ENCODE measurements at places on chromosomes 3 and 15.

- DNase-seq, result no peak
Observed at GRCh38 chr15:77228828-77229227, 157.9 kb upstream of the TSPAN3 start.

- no peak for DNase-seq
Observed at GRCh38 chr3:40523781-40524180, 979 bp upstream of the ZNF621 start.

DNA sequence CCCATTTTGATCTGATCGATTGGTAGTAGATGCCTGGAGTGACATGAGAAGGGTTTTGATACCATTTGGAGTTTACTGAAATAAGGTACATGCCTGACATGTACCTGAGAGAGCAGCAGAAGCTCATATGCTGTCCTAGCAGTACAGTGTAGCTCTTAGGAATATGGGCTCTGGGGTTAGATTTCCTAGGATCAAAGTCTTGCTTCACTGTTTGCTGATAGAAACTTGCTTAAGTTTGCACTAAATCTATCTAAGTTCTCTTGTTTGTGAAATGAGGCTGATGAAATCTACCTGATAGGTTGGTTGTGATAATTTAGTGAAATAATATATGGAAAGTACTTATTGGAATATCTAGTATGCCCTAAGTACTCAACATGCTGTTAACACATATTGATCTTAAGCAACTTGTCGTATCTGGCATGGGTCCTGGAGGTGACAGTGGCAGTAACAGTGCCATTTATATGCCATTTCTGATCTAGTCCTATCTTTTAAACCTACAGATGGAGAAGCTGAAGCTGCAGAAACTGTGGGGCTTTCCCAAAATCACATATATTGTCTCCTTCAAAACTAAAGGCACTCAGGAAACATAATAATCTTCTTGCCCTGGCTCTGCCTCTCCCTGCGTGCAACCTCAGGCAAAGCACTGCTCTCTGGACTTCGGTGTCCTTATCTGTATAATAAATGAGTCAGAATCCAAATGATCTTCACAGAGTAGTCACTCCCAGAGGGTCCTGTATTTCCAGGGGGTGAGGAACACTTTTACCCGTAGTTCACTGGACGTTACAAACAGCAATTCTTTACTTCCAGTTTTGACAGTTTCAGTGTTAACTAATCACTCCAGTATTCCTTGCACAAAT lies 223.6 kb upstream of the SETMAR start:
- no peak for DNase-seq

GRCh38 chr15:45714590-45715488 lies 80.0 kb downstream of the SQOR start:
- DNase-seq, result no peak

- no peak for DNase-seq
Observed at GRCh38 chr3:51944451-51945021, 2.4 kb downstream of the PARP3 start.

GRCh38 chr3:195905970-195906864 lies 2.1 kb downstream of the TNK2 start:
- DNase-seq, result no peak

DNA sequence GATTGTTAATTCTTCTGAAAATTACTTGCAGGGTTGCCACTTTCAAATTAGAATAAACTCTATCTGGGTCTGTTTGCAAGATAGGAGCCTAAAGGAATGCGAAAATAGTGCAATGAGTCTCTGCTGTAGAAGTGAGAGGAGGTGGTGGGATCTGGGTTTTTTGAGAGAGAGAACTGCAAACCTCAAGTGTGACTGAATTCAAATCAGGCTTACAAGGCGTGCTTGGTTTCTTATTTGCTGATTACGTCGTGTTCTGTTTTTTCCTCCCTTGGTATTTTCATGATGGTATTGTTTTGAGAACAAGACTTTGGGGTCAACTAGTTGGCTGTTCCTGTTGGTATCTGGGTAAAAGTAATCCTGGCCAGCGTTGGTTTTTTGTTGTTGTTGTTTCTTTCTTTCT lies 490.9 kb upstream of the CFAP20DC start:
- DNase-seq, result no peak

DNA sequence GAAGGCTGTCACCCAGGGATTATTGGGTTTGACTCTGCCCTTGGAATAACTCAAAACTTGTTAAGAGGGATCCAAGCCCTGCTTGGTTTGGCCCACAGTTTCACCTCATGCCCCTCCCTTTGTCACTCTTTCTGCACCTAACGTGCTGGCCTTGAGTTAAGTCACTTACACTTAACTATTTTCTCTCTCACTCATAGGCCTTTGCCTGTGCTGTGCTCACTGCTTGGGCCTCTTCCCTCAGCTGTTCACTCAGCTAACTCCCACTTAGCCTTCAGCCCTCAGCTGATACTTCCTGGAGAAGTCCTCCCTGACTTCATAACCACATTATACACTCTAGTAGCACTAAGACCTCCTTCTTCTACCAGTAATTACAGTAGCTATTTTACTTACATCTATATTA lies 133.3 kb downstream of the CMSS1 start:
- DNase-seq, result no peak

- peak; percentile 59 for DNase-seq
Observed at GRCh38 chr15:31365655-31366127, 39.1 kb downstream of the KLF13 start.

- peak; percentile 42 for DNase-seq
Observed at GRCh38 chr15:33064878-33065277, 129.6 kb downstream of the FMN1 start.

DNA sequence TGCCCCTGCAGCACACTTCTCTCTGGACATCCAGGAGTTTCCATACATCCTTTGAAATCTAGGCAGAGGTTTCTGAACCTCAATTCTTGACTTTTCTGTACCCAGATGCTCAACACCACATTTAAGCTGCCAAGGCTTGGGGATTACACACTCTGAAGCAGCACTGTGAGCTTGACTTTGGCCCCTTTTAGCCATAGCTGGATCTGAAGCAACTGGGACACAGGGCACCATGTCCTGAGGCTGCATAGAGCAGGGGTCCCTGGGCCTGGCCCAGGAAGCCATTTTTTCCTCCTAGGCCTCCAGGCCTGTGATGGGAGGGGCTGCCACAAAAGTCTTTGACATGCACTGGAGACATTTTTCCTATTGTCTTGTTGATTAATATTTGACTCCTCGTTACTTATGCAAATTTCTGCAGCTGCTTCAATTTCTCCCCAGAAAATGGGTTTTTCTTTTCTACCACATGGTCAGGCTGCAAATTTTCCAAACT lies 694.0 kb downstream of the DIPK2A start:
- no peak for DNase-seq

GRCh38 chr3:73786321-73786807 lies 161.6 kb upstream of the PDZRN3 start:
- DNase-seq, result peak; percentile 87

DNA sequence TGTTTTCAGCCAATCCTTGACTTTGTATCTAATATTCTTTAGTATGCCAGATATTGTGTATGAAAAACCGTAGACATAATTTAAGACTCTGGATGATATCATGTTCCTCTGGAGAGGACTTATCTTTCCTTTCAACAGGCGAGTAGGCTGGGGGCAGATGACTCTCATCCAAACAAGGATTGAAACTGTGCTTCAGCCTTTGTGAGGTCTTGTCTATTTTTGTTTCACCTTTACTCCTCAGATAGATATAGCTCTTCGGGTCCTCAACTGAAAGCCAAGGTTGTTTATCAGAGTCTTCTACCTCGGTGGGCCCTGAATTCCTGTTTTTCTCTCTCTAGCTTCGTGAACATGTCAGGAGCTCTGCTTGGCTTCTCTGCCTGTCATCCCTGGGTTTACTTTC lies 66.0 kb downstream of the C3orf20 start:
- DNase-seq, result no peak

GRCh38 chr15:90829126-90829525 lies 39.3 kb upstream of the FURIN start:
- no peak for DNase-seq

GRCh38 chr3:73508330-73508954 lies 116.3 kb downstream of the PDZRN3 start:
- no peak for DNase-seq

DNA sequence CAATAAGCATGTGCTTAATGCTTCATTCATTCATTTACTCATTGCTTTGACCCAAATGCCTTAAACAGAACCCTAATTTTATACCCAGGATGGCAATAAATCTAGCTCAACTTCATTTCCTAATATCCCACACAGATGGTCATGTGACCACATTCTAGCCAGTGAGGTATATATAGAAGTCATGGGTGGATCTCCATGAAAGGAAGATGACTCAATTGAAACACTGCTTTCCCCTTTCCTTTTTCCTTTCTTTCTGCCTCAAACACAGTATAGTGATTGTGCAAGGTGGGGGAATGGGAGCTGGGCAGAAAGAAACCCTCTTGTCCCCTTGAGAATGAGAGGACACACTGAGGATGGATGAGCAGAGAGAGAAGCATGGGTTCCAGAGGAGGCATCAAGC lies 183.5 kb upstream of the PRICKLE2 start:
- DNase-seq, result no peak

DNA sequence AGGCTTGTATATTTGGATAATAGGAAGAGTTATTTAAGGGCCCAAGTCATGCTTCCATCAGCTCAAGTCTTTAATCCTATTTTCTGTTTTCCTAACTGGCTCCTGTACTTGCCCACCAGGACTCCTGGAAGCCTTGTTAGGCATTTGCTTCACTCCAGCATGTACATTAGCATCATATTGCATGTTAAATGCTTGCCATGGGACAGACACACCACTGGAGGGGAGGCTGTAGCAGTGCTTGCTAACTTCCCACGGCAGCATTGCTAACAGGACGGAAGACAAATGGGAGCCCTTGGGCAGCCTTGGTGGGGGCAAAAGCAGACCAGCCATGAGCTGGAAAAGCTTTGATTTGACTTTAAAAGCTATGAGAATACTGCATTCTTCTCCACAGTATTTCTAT lies 6.1 kb downstream of the TMOD2 start:
- no peak for DNase-seq

GRCh38 chr3:56761023-56761422 lies 40.7 kb downstream of the ARHGEF3 start:
- DNase-seq, result no peak

- no peak for DNase-seq
Observed at GRCh38 chr15:90306560-90306959, 41.1 kb downstream of the NGRN start.

GRCh38 chr15:41219381-41219780 lies 11.2 kb downstream of the EXD1 start:
- no peak for DNase-seq

GRCh38 chr3:58965865-58966264 lies 84.0 kb downstream of the CFAP20DC start:
- no peak for DNase-seq

- DNase-seq, result no peak
Observed at GRCh38 chr15:84616235-84616634, 15.4 kb downstream of the ZSCAN2 start.

- DNase-seq, result peak; percentile 37
Observed at GRCh38 chr3:179196098-179196497, 47.9 kb downstream of the PIK3CA start.

DNA sequence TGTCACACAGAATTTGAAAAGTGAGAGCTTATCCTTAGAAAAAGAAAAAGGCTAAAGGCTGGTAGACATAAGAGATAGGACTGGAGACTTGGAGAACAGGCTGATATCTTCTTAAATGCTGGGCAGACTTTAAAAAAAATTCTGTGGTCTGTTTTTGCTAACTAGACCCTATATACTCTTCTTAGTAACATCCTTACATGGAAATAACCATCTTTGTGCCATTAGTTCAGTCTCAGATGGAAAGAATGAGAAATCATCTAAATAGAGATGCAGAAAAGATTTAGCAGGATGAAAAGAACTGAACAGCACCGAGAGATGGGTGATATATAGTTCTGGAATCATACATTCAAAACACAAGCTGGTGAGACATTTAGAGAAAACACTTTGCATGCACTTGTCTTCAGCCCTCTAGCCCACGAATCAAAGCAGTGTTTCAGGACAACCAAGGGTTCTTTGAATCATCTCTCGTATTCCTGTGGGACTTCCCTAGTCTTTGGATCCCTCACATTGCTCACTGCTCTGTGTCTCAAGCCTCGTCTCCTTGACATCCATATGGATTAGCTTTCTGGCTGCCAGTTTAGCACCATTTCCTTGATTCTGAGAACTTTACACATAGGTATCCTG lies 93.0 kb upstream of the LYSMD4 start:
- no peak for DNase-seq

DNA sequence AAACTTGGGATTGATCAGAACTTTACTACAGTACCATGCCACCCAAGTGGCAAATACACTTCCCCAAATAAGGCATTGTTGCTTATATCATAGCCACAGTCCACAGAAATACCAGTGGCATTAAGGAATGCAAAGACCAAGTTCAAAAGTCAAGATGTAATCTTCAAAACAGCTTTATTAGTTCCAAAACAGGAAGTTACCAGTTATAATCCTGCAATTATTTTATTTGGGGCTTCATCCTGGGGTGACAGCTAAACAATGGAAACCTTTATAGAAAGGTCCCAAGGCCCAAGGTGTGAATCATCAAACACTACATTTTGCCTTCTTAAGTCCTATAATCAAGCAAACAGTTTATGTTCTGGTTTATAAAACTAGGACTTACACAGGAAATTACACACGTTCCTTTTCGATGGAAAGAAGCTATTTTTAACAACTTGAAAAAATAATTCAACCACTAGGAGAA lies 30.3 kb upstream of the RNF7 start:
- peak; percentile 21 for DNase-seq

DNA sequence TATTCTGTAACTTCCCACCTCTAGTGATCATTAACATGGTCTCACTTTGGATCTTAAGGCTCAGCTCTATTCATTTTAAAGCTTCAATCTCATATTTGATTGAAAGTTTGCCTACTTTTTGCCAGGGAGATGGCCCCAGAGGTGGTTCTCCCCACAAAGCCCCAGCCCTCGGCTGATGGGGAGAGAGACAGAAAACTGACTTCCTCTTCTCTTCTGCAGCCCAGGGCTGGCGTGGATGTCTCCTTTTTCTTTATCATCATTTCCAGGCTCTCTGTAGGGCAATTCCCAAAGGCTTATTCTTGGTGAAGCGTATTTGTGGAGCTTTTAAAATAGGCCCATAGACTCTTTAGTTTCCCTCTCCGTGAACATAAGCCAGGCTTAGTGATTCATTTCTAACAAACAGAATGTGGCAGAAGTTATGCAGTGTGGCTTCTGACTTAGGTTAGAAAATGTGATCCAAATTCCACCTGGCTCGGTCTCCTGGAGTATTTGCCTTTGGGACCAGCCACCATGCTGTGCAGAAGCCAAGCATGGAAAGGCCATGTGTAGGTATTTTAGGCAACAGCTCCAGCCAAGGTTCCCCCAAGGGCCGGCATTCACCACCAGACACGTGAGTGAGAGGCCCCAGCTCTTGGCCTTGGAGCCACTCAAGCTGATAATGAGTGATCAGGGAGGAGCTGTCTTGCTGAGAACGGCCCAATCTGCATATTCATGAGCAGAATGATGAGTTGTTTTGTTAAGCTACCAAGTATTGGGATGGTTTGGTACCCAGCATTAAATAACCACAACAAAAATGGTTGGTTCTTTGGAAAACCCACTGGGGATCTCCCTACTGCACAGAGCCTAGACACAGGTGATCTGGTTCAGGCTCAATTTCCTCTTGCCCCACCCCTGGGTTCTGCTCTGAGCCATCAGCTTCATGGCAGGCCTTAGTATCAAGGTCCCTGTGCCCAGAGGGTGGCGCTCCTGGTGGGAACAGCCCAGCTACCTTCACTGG lies 353.2 kb upstream of the PROK2 start:
- no peak for DNase-seq
